ENCODE measurements at places on chromosomes 3 and 15.

- DNase-seq: no peak
Observed at GRCh38 chr15:68979816-68980215, 34.7 kb upstream of the NOX5 start.

- no peak for DNase-seq
Observed at GRCh38 chr3:122324871-122325323, at the start of gene CSTA. TSS of gene CSTA (plus strand) at chr3:122325248. CDS start at chr3:122325293, 45 bp downstream.

DNA sequence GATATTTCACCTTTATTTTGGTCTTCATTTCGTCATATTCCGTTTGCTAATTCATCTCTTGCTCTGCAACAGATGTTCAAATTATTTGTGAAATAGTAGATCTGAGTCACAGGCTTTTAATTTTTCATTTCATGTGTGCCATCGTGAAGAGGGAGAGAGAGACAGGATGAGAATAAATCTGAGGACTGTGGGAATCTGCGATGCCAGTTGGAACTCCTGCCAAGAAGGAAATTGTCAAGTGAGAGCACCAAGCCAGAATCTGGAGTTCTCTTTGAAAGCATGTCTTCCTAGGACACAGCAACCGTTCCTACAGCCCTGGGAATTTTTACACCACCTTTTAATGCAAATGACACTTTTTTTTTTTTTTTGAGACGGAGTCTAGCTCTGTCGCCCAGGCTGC lies 48.8 kb downstream of the NSMCE3 start:
- DNase-seq: no peak

GRCh38 chr15:91320101-91320500 lies 220.0 kb downstream of the SV2B start:
- DNase-seq: no peak

DNA sequence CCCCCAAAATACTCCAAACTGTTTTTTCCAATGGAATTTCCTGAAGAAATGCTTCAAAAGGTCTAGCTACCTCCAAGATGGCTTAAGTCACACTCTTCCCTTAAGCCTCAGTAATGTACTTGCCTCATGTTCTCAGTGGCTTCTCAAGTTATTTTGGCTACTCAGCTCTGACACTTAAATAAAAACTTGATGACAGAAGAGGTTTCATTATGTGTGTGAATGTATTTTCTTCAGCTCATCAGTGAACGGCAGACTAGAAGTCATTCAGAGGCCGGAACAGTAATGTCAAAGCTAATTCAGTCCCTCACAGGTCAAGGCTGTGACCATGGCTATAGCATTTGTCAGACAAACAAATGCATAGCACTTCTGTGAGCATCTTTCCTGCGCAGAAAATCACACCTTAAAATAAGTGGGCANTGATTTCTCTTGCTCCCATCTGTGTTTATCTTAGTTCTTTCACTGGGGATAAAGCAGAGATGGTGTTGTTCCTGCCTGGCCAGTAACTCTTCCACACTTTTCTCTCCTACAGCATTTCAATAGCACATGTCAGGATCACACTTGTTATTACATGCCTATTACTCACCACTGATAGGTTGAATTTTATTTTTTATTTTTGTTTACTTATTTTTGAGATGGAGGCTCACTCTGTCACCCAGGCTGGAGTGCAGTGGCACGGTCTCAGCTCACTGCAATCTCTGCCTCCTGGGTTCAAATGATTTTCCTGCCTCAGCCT lies 68.5 kb upstream of the PLCL2 start:
- DNase-seq: no peak

DNA sequence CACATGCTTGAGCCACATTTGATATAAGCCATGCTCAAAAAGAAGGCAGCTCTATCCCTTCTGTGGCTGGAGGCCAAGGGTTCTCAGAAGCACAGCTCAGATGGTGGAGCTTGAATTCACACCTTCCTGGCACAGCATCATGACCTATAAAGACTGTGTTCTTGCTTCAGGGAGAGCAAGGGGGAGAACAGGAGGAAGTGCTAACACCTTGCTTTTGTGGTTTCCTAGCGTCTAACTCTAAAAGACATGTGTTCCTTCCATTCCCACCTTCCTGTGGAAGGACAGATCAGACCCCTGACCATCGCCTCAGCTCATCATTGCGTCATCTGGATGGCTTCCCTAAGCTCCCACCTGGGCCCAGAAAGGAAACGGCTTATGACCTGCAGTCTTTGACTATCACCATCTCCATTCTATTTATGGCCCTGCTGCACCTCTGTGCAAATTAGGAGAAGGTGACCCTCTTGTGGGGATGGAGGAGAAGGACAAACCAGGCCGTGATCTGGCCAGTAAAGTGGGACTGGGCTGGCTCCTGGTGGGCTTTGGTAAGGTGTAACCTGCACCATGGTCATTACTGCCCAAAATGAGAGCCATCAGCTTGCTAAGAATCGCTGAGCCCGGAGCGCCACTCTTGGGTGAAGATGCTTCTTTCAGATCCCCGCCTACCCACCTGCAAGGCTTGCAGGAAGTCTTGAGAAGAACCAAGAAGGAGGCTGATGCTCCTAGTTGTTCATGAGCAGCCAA lies 128.5 kb downstream of the SERPINI1 start:
- no peak for DNase-seq

DNA sequence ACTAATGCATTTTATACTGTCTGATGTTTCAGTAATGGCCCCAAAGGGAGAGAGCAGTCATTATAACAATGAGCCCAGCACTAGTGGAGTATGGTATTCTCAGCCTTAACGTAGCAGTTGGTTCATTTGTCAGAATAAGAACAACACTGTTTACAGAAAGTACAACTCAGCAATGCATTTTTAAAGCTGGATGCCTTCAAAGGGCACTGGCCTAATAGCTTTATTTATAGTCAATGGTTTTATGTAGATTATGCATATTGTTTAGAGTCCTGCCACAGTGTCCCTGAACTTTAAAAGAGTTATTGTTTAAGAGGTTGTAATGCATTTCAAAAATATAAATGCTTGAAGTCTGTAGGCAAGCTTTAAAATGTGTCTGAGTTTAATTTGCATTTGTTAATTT lies 211.1 kb downstream of the MCTP2 start:
- no peak for DNase-seq

All from stimulated activated CD4-positive, alpha-beta T cell treated with anti-CD3 and anti-CD28 coated beads, Interleukin-1b, Interleukin-23, amount 100 ng/mL, for 1 hour (primary cell).